Skin of body (tissue), 3 donors: ENCODE measurements at places on chromosomes 5 and 9.

- DNase-seq: no peak
Measured at GRCh38 chr9:75414371-75415160, 326.3 kb downstream of the OSTF1 start.

DNA sequence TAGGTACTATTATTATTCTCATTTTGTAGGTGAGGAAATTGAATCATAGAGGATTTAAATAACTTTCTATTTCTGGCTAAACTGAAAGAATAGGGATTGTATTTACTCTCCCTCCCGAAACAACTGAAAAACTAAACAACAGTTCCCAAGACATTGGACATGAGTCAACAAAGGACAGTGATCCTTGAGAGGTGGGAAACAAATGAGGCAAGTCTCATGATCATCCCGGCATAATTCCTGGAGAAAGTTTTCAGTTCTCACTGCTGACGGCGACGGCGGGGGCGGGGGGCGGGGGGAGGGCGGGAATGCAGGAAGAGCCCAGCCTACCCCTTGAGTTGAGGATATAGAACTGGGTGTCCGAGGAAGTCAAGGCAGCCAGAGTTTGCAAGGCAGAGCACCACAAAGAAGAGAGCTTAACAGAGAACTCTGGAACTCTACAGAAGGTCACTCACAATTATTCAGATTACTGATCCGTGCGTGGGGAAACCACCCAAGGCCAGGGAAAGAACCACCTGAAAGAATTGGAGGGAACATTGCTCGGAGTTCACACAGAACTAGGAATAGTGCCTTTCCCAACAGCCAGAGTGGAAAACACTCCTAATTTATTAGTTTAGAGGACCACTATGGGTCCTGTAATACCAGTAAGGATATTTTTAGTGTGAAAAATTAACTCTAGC is 27.4 kb upstream of the WHRN start:
- DNase-seq: no peak

- DNase-seq: no peak
Measured at GRCh38 chr9:126818482-126818881, 13.6 kb downstream of the ZBTB43 start.

- no peak for DNase-seq
Measured at GRCh38 chr9:68603371-68603770, 62.7 kb upstream of the TMEM252 start.

GRCh38 chr5:143011585-143011984 is 241.4 kb downstream of the ARHGAP26 start:
- no peak for DNase-seq
